Activated CD4-positive, alpha-beta T cell treated with anti-CD3 and anti-CD28 coated beads, Interleukin-2, amount 10 ng/mL, durations not matched to agents 24 days and 14 days (primary cell): ENCODE measurements at places on chromosomes 3 and 15. TPM values are rescaled to one million over a fixed set of nuclear protein-coding genes. Genes with fewer than 3 reads are reported as not detected.

GRCh38 chr3:53850895-53851294 is 4.5 kb downstream of the IL17RB start:
- DNase-seq, result no peak

GRCh38 chr3:129015388-129016105 is 14.4 kb downstream of the EFCC1 start:
- DNase-seq, result peak; percentile 84

- no peak for DNase-seq
Measured at GRCh38 chr15:86685263-86685662, 605.6 kb downstream of the AGBL1 start.

ZBTB20 gene
- total RNA-seq, result 1.6 and 2.3 TPM in 2 replicates

- no peak for DNase-seq
Measured at GRCh38 chr15:56942118-56942517, 23.7 kb downstream of the TCF12 start.

NEK11 gene
- 1.1 and 1.5 TPM in 2 replicates for total RNA-seq

FBXW12 gene
- 0.14 and 0.28 TPM in 2 replicates for total RNA-seq

LTK gene
- total RNA-seq, result not detected in 2 replicates

GRCh38 chr15:55279746-55280351 is 9.8 kb downstream of the RAB27A start:
- peak; percentile 85 for DNase-seq
